ENCODE measurements at places on chromosomes 2 and 18.

DNA sequence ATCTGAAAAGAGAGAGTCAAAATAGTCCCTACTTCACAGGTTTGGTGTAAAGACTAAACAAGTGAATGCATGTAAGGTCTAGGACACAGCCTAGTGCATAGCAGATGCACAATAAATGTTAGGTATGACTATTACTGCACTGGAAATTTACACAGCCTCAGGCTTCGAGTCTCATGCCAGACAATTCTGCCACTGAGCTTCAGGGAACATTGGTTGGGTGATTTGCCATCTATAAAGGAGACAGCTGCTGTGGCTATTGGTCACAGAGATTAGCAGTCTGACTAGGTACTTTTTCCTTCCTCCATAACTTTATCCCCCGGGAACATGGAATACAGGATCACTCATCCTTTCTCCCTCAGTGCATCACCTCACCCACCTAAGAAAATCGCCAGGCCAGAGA is 89.2 kb downstream of the FAM124B start:
- DNase-seq: no peak

DNA sequence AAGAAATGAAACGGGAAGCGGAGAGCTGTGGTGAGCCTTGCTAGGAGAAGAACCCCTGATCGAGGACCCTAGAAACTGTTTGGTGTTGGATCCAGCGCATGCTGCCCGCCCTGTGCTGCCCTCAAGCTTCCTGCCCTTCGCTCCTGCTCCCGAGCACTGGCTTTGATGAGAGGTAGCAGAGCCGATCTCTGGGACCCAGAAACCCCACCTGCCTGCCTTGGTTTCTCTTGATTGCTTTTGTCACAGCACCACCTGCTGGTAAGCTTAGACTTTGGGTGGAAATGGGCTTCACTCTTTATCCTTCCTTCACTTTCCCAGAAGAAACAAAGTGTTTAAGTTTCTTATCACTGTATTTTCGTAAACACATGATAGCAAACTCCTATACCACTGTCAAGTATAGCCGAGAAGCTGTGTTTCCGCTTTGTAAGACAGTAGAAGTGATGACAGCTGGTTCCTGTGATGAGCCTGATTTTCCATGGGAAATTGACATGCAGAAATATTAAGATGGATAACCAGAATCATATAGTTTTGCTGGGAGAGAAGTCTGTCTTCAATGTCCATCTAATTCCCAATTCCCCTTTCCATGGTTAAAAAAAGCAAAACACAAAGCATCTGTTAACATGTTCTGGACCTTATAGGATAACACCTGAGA is 267.4 kb downstream of the PHLPP1 start:
- DNase-seq: peak; percentile 44

DNA sequence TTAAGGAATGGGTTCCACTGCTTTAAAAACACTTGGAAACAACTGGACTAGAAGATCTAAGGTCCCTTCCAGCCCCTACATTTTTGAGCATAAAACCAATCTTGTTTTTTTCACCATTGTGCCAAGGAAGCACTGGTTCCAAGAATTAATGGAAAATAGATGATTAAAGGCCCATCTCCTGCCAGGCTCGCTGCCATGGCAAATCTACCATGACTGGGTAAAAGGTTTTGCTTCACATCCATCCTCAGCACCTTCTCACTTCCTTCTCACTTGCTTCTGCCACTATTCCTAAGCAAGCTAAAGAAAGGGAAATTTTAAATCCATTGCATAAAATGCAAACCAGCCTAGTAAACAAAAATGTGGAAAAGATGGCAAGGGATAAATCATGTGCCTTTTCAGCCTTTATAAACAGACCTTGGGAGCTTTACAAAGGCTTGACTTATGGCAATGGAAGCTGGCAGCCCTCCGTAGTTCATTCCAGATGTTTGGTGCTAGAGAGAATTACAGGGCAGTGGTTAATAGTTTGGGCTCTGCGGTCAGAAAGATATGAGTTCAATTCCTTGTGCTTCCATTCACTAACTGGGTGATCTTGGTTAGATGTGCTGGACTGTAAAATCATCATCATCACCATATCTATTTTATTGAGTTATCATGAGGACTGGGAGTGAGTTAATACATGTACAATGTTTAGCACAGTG is 27.0 kb upstream of the ST3GAL5 start:
- no peak for DNase-seq

DNA sequence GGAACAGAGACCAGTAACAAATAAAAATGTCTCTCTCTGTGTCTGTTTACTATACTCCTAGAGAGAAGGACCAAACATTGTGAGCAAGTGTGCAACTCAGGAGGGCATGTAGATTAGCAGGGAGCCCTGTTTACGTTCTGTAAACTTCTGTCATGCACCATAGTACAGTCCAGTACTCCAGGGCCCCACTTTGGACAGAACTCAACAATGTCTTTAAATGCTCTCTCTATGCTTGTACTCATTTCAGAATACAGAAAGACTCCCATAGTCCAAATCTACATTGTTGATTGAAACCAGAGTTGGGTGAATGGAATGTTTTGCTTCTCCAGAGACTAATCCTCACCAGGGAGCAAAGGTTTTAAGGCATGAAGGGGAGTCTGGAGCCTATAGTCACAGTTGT is 934.8 kb downstream of the NRXN1 start:
- DNase-seq: no peak

GRCh38 chr18:58640428-58640805 is 11.5 kb upstream of the ALPK2 start:
- no peak for DNase-seq

DNA sequence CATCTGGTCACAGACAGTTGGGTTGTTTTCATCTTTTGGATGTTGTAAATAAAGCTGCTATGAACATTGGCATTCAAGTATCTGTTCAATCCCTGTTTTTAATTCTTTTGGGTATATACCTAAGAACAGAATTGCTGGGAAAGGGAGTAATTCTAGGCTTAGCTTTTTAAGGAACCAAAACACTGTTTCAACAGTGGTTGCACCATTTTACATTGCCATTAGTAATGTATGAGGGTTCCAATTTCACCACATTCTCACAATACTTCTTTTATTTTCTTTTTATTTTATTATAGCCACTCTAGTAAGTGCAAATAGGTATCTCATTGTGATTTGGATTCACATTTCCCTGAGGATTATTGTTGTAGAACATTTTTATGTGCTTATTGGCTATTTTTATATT is 108.9 kb upstream of the GLS start:
- no peak for DNase-seq

GRCh38 chr18:36629138-36629530 is 199.7 kb downstream of the TPGS2 start:
- no peak for DNase-seq

- DNase-seq: no peak
Measured at GRCh38 chr2:181454686-181455450, 2.3 kb upstream of the ITGA4 start.

DNA sequence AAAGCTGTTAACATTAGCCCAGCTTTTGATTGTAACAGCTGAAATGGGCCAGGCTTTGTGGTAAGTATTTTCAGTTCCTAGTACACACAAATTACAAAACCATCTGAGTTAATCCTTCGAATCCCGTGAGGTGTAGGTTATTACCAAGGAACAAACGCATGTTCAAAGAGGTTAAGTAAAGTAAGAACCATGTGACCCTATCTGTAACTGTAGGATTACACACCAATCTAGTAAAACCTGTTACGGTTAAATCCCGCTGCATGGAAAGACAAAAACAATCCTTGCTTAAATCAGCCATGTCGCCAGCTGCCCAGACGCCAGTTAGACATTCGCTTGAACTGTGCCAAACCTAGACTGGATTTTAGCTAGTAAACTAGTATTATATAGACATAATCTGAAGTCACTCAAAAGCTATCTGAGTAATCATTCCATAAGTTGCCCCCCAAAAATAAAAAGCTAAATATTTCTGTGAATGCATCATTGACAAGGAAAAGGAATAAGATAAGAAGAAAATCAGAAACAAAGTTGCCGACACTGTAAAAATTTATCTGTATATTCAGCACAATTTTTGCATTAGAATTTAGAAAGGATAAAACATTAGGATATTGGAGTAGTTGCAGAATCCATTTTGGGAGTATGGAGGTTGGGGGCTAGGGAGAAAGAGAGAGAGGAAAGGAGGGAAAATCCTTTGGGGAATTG is 638.0 kb downstream of the CNTNAP5 start:
- DNase-seq: no peak

DNA sequence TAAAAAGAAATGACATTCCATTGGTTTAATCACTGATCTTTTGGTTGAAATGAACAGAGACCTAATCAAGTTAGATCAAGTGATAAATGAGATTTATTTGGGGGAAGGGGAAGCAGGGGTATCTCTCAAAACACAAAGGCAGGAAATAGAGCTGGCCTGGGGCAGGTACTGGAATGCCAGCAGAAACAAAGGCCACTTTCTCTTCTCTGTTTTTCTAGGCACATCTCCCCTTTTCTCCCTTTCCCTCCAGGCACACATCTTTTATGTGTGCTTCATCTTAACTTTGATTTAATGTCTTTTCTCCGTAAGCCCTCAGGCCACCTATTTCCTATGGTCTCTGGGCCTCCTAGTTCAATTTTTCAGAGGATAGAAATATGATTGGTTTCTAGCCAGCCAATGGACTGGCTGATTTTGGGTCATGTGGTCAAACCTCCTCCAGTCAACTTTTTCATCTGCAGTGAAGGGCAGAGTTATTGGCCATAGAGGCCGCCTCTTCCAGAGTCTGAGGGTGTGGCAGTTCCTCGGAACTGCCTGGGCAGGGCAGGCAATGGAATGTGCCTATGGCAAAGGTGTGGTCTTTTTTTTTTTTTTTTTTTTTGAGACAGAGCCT is 58.9 kb upstream of the FAM136A start:
- no peak for DNase-seq

GRCh38 chr2:79116997-79117928 is 3.0 kb upstream of the REG1A start:
- no peak for DNase-seq

- DNase-seq: no peak
Measured at GRCh38 chr2:10572701-10573100, 117.1 kb downstream of the NOL10 start.
